Activated CD4-positive, alpha-beta memory T cell treated with anti-CD3 and anti-CD28 coated beads for 36 hours (primary cell): ENCODE measurements at places on chromosomes 5 and 9.
A peak's percentile ranks its signal among the peaks of the same experiment; 100 is the strongest.

- no peak for DNase-seq
Observed at GRCh38 chr5:102971676-102972293, 148.2 kb downstream of the GIN1 start.

DNA sequence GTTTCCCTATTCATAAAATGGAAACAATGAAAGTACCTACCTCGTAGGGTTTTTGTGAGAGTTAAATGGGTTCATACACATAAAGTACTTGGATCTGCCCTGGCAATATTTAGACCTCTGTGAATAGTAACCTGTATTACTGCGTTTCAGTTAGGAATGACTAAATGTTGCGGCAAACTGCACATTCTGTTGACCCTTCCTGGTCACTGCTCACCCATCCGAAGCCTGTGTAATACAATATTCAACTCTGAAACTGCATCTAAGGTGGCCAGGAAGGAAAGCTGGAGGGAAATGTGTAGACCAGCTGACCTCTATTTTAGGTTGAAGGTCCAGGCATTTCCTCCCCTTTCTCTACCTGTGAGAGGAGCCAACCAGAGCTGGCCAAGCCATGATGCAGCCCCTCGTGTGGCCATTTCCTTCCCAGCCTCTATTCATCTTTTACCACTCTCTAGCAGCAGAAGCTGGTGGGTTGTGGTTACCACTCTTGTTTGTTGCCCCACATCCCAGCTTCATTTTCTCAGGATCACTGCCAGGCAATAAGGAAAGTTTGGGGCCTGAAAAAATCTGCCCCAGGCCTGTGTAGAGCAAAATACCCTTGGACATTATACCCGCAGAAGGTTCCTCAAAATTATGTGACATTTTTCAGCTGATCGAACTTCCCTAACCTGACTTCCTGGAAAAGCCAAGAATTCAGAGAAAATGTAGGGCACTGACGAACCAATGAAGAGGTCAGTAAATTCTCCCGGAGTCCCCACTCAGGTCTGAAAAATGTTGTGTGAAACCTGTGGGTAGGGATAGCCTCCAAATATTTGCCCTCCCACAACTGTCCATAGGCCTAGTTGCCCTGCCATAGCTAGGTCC is 20.5 kb upstream of the PDCD1LG2 start:
- no peak for DNase-seq

DNA sequence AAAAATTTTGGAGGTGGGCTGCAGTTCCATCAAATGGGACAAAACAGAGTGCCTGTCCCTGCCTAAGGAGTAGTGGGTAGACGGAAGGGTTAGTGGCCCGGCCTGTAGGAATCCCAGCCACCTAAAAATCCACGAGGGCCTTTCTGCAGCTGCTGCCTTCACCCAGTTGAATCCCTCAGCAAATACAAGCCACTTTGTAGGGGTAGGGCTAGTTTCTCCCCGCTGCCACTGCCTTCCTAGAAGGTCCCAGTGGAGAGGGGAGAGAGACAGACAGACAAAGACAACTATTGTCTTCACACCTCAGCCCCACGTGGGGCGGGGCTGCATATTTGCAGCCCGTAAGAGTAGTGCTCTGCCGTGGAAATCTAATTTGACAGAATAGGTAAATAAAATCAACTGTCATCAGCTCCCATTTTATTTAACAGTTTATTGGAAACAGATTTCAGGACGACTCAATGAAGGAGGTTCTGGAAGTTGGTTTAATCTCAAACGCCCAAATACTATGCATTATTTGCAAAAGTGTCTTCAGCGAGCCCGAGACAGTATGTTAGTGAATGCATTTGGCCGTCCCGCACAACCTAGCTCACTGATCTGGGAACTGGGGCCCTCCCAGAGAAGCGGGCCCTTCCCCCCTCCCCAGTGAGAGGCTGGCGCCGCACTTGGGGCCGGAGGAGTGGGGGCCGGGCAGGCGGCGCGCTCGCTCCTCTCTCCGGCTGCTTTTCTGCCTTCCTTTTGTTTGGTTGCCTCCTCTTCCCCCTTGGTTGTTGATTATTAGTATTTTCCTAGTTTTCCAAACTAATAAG is 67.6 kb upstream of the TBCA start:
- DNase-seq = no peak

DNA sequence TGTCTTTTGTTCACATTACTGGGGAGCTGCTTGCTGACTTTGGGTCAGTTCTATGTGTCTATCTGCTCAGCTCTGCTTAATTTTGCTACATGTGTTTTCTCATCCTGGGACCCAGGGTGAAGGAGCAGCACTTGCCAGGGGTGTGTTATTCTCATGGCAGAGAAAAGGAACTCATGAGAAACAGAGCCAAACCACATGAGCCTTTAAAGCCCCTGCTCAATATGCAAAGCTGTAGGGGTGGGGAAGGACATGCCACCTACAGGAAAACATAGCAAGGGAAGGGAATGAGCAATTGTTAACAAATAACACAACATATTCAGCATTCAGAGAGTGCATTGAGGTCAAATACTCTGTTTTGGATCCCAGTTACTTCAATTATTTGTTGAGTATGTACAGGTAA is 290.9 kb downstream of the CDK5RAP2 start:
- DNase-seq = no peak

DNA sequence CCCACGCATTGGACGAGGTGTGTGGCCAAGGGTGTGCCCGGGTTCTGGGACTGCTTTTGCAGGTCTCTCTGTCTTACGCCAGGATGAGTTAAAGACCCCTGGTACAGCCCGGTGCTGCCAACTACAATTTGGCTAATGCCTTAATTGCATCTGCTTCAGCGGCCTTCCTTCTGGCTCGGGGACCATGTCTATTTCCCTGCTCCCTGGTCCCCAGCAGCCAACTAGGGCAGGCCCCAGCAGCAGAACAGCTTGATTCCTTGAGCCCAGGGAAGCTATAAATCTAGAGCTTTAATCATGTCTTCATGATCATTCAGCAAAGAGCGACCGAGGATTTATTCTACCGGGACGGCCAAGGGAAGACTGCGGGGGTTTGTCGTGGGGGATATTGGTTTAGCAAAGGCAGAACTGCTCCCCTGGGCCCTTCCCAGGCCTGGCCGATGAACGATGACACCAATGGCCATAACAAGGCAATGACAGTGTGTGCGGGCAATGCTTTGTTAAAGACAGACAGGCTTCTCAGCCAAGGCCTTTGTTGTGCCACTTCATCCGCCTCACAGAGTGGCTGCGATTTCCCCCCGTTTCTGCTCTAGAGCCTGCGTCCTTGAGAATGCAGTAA is 51.4 kb downstream of the CFAP77 start:
- no peak for DNase-seq

- no peak for DNase-seq
Observed at GRCh38 chr5:76861612-76862011, 11.8 kb downstream of the S100Z start.

DNA sequence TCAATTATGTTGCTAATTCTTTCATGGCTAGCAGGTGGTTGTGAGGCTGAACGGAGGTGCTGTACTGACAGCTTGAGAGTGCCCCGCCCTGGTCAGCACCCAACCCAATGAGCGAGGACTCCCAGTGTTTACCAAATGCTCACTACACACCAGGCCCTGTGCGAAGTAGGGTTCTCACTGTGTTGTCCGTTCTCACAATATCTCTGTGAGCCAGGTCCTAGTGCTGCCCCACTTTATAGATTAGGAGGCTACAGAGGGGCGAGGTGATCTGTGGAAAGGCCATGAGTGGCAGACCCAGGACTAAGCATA is 28.2 kb downstream of the COL15A1 start:
- no peak for DNase-seq

GRCh38 chr9:116269250-116269649 is 115.7 kb downstream of the PAPPA start:
- no peak for DNase-seq

DNA sequence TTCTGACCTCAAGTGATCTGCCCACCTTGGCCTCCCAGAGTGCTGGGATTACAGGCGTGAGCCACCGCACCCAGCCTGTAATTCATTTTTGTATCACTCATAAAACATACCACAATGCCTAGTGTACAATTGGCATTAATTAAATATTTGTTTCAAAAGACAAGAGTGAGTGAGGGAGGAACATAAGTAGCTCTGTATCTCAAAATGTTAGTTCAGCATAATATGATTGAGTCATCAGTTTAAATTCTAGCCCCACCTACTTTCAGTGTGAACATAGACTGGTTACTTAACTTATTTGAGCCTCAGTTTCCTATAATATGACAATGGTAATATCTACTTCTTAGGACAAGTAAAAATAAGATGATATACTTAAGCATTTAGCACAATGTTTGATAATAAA is 26.9 kb downstream of the INVS start:
- no peak for DNase-seq

GRCh38 chr5:152052470-152052869 is 127.8 kb upstream of the GLRA1 start:
- DNase-seq = no peak

DNA sequence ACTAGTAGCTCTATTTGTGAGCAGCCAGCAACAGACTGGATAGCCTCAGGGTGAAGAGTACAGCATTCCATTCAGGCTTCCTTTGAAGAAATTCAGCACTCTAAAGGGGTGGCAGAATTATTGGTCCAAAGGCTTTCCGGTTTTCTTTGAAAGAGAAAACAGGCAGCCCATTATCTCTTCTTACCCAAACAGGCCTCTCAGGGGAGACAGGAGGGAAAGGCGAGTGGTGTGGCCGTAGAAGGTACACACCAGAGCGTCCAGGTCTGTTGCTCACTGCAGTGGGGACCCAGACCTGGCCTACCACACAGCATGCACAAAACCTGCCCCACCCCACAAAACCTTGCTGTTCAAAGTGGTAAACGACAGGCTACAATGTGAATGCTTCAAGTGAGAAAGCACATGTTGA is 83.3 kb downstream of the ZNF608 start:
- DNase-seq = no peak

- no peak for DNase-seq
Observed at GRCh38 chr5:15516486-15516885, 16.5 kb downstream of the FBXL7 start.

DNA sequence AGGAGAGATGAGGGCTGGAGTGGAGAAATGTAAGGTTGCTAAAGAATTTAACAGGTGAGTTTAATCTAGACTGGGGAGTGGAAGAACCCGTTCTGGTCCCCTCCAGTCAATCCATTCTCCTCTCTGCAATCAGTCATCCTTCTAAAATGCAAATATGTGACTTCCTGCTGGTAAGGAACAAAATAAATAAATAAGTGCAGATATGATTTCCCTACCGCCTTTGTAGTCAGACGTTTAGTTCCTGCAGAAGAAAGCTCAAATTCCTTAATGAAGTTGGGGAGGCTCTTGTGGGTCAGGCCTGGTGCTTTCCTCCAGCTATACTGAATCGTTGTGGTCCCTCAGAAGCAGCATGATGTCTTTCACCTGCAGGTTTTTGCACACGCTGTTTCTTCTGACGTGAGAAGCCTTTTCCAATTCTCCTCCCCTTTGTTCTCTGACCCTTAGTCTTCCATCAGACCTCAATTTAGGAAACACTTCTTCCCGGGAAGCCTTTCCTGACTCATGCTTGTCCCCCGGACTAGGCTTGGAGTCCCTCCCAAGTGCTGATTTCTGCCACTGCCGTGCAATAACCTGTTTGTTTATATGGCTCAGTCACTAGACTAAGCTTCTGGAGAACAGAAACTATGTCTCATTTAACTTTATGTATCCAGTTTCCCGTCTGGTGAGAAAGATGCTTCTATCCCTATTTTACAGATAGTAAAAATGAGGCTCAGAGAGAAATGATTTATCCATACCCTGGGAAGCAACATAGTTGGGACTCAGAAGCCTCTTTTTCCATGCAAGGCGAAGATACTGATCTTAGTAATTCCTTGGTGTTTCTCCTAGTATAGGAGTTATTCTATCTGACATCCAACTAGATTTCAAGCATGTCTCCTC is 1.3 kb downstream of the ATP6V1G1 start:
- DNase-seq = peak; percentile 21

DNA sequence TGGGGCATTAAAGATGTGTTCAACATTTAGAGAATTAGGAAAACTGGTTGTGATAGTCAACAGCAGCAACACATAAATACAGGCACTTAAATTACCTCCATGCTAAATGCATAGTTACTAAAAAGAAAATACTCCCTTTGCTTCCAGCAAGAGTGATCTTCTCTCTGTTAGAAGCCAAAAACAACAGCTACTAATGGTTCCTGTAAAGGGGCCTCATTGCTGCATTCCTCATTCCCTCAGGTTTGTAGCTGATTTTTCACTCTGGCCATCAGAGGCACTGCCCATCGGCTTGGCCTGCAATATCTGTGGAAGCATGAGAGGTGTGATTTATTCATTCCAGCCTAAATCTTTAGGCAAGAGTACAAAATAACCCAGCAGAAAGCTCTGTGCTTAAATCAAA is 466.0 kb upstream of the ADAMTS16 start:
- DNase-seq = no peak

DNA sequence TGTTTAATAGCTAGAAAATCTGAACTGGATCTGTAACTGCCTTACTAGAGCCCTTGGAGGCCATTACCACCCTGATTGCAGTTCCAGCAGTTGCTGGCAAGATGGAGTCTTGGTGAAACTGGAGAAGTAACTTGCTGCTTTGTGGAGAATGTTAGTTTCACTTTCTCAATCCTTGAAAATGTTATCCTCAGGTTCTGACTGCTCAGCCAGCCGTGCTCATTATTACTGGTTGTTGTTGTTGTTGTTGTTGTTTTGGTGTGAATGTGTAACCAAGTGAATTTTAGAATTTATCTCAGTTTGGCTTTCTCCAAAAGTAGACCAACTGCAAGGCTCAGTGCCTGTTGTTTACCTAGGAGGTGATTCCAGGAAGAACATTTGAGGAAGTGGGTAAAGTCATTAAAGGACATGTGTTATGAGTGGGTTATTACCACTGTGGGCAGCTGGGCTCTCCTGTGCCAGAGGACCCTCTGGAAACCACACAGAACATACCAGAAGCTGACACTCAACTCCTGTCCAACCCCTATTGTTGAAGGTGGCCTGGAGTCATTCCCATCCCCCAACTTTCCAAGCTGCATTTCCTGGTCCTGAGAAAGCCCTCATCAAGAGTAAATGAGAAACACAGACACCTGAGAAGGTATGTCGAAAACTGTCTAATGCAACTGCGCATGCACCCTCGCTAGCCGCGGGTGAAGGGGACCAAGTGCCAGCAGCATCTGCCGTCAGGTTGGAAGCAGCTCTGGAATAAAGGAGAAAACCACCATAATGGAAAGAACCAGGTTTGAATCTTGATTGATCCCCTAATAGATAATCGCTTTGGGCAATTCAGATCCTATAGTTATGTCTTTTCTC is 111.6 kb downstream of the CMYA5 start:
- no peak for DNase-seq

GRCh38 chr5:134226441-134227192 is 744 bp upstream of the PPP2CA start:
- no peak for DNase-seq
